GM10248 (cell line): ENCODE measurements at places on chromosomes 16 and 17.

DNA sequence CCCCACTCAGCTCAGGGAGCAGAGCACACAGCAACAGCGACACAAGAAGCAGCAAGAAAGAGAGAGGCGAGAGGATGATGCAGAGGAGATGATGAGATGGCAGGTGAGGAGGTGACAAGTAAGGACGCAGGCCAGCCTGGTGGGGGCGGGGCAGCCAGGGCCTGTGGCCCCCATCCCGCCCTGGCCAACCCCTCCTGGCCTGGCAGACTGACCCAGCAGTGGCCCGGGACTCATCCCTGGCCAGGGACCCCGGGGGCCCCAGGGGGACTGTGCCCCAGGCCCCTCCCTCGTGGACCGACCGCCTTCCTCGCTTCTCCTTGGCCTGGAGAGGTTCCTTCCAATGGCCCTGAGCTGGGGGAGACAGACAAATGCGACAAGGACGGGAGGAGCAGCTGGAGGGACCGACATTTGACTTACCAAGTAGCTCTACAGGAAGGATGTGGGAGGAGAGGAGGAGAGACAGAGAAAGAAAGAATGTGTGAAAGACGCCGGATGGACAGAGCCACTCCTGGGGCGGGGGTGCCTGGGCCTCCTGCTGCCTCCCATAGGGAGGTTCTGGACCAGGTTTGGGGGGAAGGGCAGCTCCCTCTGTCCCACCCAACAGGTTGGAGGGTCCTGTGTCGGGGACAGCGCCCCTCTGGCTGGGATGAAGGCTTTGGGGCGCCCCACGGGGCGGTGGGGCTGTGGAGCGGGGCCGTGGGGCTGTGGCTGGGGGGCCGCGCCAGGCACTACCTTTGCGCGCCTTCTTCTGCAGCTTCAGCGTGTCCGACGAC, 6.8 kb downstream of the MTSS2 start:
- no peak for DNase-seq

- DNase-seq: no peak
These were observed 13.1 kb downstream of the ADCY7 start for GRCh38 chr16:50279504-50279865.

GRCh38 chr16:52549011-52549692, 2.2 kb upstream of the TOX3 start:
- no peak for DNase-seq

- peak; percentile 93 for DNase-seq
These were observed at the start of gene PIK3R5 for GRCh38 chr17:8965394-8966168. PIK3R5 (minus strand) TSS chr17:8965707; CDS start chr17:8911494, 54,213 bp downstream.

DNA sequence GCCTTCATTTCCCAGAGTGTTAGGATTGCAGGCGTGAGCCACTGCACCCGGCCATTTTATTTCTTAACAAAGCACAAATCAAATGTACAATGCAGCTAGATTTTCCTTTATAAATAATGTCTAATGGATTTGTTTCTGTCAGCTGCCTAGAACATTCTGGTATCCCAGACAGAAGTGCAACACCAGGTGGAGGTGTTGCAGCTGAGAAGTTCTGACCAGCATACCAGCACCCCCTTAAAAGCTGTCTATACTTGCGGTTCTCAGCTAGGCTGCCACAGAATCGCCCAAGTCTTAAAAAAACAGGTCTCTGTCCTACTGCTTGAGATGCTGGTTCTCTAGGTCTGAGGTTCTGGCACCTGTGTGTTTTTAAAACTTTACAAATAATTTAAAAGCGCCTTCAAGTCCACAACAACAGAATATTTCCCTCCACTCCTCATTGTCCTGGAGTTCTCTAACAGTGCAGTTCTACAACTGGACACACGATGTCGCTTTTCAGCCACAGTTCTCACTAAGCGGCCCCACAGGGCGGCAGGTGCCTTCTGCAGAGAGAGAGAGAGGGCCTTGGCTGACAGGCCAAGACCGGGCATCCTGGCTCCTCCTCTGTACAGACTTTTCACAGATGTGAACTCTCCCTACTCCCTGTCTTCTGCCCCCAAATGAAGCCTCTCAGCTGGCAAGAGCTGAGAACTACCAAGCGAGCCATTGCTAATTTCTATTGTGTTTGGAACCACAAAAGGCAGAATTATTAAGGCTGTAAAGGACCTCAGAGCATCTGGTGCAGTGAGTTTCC, 32.6 kb upstream of the MEOX1 start:
- peak; percentile 80 for DNase-seq

GRCh38 chr17:58564971-58565370, 50.5 kb upstream of the MTMR4 start:
- no peak for DNase-seq

GRCh38 chr17:32479074-32479617, 7.6 kb upstream of the CDK5R1 start:
- DNase-seq: no peak

- no peak for DNase-seq
These were observed 34.3 kb upstream of the SLC12A3 start for GRCh38 chr16:56830669-56831068.

DNA sequence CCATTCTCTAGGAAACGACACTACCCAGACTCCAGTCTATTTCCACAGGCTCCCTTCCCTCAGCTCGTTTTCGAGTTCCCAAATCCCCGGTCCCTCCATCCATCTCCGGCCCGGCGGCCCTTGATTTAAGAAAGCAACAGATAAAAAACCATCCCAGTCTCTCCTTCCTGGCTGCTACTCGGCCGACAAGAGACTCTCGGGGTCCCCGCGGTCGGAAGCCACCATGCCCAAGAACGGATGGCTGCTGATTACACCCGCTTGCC, 182 bp downstream of the RPL26 start:
- no peak for DNase-seq

GRCh38 chr16:48576927-48577326, 33.1 kb downstream of the N4BP1 start:
- no peak for DNase-seq

DNA sequence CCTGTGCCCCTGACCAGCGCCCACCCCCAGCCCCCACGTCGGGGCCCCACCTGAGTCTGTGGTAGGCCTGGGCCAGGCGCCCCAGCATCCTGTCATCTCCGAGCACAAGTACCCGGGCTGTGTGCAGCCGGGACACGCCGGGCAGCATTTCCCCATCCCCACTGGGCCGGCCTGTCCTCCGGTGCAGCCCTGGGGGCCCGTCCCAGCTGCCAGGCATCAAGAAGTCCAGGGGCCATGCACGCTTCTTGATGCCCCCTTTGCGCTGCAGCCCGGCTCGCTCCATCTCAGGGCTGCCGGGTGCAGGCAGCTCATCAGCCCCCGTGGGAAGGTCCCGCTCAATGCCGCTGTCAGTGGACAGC, 29.3 kb upstream of the MFSD6L start:
- no peak for DNase-seq

DNA sequence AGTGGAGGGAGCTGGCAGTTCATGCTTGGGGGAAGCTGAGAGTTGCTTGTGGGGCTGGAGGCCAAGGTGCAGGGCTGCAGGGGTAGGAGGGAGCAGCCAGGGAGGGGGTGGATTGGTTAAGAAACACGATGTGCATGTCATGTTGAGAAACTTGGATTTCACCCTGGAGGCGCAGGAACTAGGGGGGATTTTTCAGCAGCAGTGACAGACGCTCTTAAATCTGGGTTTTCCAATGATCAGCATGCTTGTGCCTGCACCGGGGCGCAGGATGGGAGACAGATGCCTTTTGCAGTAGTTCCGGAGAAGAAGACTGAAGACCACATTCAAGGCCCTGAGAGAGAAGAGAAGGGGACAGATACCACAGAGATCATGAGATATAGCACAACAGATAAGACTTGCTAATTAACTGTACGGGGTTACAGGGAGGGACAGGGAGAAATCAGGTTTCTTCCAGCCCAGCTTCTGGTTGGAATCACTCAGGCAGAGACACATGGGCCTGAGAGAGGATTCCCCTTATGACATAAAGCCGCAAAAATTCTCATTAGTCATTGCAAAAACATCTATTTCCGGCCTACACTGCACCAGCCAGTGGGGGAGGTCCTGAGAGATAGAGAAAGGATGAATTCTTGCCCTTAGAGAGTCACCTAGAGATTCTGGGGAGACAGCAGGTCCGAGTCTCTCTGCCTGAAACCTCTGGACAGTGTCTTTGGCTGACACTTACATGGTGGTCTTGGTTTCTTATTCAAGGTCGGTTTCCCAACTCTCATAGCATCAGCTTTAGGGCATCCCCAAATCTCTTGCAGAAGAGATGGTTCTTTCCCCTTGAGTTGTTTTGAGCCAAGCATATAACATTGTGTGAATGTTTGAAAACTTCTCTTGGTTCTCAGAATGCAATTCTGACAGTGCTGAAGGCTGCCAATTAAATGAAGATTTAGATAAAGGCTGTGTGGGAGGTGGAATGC, 27.1 kb downstream of the CDH13 start:
- DNase-seq: peak; percentile 39

DNA sequence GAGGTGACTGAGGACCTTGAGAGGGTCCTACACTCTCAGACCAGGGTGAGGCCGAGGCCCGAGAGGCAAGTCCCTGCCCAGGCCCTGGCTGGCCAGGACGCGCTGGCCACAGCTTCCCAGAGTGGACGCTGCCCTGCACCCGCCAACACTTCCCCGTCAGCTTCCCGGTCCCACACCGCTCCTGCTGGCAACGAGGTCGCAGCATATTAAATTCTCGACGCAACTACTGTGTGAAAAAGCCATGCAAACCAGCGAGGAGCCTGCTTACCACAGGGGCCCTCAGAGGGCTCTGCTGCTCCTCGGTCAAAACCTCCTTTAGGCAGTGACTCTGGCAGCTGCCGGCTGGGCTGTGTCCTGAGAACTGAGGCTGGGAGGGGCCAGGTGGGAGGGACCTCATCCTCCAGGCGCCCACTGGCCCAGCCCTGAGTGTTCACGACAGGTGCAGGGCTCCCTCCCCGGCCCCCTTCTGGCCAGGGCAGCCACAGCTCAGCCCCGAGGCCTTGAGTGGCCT, 2.1 kb upstream of the TEX19 start:
- DNase-seq: no peak

- no peak for DNase-seq
These were observed 177.4 kb downstream of the LGALS9B start for GRCh38 chr17:20289984-20290383.

GRCh38 chr16:80433623-80434022, 107.2 kb upstream of the DYNLRB2 start:
- DNase-seq: no peak

DNA sequence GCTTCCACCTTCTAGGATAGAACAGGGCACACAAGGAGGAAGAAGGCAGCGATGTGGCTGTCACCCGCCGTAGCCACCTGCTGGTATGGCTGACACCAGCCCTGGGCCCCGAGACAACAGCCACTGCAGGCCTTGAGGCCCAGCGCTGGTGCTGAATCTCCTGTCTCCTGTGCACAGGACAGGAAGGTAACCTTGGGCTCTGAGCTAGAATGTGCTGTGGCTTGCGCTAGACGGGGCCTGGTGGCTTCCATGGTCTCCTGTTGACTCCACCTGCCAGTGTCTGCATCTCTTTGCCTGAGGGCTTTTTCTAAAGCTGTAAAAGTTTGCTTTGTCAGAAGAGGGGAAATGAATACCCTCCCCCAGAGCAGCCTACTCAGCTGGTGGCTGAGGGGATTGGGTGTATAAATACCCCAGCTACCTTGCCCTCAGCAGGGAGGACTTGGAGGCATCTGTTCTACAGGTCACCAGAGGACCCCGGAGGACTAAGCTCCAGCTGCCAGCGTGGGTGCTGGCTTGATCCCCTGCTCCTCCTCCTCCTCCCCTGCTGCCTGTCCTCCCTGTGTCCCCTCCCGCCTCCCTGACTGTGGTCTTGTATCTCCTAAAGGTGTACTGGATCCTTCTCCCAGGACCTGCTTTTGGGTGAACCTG, 76.1 kb upstream of the SDK2 start:
- DNase-seq: no peak

DNA sequence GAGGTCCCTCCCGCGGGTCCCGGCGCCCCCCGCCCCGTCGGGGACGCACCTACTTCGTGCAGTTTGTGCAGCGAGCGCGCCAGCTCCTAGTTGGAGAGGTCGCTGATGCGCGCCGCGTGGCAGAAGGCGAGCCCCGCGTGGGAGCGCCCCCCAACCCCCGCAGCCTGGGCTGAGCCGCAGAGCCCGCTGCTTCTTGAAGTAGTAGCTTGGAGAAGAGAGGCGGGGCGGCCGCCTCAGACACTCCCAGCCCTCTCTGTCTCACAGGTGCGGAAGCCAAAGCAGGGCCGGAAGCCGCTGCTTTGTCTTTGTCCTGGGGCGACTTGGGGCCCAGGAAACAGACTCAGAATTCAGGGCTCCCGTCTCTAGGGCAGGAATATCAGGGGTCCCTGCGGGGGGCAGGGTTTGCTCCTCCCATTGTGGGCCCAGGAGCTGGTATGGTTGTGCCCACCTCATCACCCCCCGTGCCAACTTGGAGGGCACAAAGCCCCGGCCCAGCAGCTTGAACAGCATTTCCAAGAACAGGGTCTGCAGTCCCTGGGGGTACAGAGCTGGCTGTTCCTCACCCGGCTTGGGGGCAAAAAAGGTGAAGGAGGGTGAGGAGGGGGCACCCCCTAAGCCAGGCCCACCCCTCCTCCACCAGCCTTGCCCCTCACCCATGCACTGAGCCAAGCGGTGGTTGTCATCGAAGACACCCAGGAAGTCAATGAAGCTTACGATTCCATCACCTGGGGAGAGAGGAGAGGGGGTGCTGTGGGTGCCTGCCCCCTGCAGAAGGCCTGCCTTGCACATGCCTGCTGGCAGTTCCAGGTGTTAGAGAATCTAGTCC, 13.5 kb downstream of the SPATA32 start:
- DNase-seq: peak; percentile 88

DNA sequence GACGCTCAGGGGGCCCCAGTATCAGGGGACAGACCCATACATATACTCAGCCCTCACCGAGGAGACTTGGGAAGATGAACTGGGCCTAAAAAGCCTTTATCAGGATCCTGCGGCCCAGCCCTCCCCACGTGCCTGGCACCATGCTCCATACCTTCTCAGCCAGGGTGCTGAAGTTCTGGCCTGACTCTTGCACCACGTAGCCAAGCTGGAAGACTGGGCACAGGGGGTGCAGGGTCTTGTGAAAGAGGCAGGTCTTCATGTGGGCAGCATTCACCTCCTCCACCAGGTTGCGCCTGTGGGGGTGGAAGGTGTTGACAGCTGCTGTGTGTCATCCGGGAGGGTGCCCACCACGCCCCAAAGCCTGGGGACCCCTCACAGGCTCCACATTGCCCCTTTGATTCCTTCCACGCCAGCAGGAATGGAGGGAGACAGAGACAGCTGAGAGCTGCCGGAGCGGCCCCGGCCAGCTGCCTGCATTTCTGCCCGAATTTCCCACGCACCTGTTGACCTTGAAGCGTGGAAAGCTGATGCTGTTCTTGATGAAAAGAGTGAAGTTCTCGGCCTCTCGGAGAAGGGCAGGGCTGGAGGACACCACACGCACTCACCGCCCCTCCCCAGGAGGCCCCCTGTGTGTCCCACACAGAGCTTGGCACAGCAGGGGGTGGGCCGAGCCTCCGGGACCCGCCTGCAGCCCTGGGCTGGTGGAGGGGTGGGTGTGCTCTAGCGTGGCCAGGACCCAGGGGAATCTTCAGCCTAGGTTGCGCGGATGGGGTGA, 10.4 kb upstream of the CAMKK1 start:
- no peak for DNase-seq

- no peak for DNase-seq
These were observed 504 bp downstream of the ERN1 start for GRCh38 chr17:64129515-64129764.
